Stimulated activated CD4-positive, alpha-beta T cell treated with anti-CD3 and anti-CD28 coated beads, TNF-alpha, amount 100 ng/mL, for 4 hours (primary cell): ENCODE measurements at places on chromosomes 13 and 19.

DNA sequence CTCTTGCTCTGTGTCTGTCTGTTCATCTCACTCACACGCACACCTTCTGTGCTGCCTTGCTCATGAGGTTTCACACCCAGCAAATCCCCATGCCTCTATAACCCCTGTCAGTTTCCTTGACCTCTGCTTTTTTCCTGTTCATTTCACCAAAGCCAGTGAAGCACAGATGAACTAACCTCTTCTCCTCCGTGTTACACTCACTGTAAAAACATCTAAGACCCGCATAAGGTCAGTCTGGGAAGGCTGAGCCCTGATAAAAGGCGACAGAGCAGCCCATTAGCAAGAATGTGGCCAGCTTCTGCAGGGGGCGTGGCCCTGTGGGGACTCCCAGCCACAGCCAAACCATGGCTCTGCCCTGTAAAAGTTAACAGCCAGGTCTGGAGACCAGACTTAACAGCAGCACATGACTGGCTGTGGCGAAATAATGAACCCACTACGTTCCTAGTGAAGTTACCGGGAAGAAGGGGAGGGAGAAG lies 42.8 kb upstream of the NPAS1 start:
- no peak for DNase-seq

GRCh38 chr13:52428295-52428694 lies 22.1 kb downstream of the VPS36 start:
- no peak for DNase-seq

- no peak for DNase-seq
Observed at GRCh38 chr19:30887042-30887441, 462.2 kb downstream of the TSHZ3 start.

DNA sequence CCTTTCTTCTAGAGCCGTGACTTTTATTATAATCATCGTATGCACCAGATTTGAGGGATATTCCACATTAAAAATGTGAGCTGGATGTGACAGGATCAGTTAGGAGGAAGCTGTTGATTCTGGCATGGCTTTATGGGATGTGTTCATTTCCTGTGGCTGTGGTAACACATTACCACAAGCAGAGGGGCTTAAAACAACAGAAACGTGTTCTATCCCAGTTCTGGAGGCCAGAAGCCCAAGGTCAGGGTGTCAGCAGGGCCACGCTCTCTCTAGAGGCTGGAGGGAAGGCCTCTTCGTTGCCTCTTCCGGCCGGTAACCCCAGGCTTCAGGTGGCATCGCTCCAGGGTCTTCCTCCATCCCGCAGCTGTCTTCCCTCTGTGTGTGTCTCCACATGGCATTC lies 14.5 kb downstream of the MED25 start:
- DNase-seq: no peak

GRCh38 chr13:40161931-40162330 lies 504.5 kb downstream of the FOXO1 start:
- no peak for DNase-seq

DNA sequence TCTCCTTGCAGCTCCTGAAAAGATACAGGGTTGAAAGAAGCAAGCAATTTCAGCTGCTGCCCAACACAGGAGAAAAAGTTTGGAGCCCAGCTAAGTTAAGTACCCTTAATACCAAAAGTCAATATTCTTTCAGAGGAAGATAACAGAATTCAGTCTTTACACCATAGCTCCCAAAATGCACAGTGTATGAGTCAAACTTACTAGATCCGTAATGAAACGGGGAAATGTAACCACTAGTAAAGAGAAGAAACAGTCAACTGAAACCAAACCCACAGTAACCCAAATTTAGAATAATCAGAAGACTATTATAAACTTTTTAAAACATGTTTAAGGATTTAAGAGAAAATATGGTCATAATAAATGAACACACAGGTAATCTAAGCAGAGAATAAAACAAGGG lies 45.2 kb downstream of the SUCLA2 start:
- no peak for DNase-seq
